ENCODE measurements at places on chromosomes 16 and 17.
A peak's percentile ranks its signal among the peaks of the same experiment; 100 is the strongest.

GRCh38 chr16:53518550-53519416 is 15.8 kb upstream of the AKTIP start:
- no peak for DNase-seq

- no peak for DNase-seq
Observed at GRCh38 chr16:57022445-57022844, 33.1 kb downstream of the NLRC5 start.

GRCh38 chr17:72411124-72411563 is 290.3 kb downstream of the SOX9 start:
- no peak for DNase-seq

DNA sequence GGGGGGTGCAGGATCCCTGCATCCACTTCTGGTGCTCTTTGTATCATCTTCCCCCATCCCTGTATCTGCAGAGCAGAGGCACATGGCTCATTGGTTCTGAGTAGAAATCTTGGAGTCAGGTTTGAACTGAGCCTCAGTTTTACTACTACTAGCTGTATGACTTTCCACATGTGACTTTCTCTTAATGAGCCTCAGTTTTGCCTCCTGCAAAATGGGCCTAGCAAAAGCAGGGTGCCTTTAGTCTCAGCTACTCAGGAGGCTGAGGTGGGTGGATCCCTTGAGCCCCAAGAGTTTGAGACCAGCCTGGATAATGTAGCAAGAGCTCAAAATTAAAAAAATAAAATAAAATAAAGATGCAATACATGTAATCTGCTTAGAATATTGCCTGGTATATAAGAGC is 81.4 kb downstream of the SDR42E1 start:
- DNase-seq: no peak

GRCh38 chr17:31582151-31582907 is 190.9 kb downstream of the RAB11FIP4 start:
- DNase-seq: no peak

DNA sequence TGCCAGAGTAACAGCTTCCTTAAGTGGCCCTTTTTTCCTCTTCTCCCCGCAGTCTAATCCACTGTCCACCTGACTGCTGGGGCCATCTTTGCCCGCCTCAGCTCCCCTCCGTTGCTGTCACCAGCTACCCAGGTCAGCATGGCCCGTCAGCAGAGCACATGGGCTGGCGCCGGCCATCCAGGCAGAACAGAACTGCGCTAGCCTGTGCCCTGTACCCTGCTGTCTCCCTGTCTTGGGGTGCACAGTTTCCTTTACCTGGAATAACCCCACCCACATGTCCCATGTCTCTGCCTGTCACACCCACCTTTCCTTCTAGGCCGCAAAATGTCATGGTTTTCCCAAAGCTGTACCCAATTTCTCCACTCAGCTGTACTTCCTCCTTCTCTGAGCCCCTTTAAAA is 55.7 kb downstream of the GNAO1 start:
- DNase-seq: no peak

- no peak for DNase-seq
Observed at GRCh38 chr17:31645351-31645750, 213.7 kb downstream of the COPRS start.

GRCh38 chr16:4624827-4625559 is 367 bp downstream of the MGRN1 start:
- DNase-seq: peak; percentile 90

DNA sequence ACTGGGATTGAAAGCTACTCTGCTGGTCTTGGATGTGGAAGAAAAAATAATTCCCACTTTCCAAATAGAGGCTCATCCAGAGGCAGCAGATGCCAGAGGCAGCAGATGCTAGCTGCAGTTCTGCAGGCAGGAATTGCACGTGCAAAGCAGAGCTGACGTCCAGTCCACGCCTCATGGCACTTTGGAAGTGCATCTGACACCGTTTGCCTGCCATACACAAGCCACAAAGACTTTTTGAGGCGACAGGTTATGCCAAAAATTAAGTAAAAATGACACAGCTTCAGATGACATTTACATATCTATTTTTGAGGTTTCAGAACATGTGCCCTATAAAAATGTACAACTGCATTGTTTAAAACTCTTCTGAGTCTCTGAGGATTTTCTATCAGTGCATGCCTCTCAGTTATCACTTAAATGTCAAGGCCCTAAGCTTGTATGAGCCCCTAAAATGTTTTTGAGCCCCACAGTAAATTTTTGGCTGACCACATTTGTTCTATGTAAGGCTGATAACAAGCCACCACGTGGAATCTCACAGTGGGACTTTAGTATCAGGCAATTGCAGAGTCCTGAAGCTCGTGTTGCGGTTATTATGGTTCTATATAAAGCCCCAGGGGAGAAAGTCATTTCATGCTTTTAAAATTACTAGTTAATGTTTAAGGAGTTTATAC is 239.2 kb downstream of the PRKCA start:
- DNase-seq: peak; percentile 28

GRCh38 chr16:69831212-69832123 is 69.3 kb downstream of the WWP2 start:
- DNase-seq: no peak

GRCh38 chr17:21289175-21289901 is 4.8 kb downstream of the MAP2K3 start:
- no peak for DNase-seq

DNA sequence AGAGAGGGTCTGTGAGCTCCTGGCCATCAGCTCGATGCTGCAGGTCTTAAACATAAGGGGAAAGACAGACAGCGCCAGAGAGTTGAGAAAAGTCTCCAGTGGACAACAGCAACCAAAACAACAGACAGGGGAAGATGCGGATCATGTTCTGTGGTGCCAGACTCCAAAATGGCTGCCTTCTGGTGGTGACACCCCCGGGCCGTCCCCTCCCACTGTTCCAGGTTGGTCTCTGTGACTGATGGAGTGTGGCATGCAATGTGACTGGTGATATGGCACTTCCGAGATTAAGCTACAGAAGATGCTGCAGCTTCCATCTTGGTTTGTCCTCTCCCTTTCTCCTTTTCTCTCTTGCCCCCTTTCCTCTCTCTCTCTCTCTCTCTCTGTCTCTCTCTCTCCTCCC is 40.4 kb upstream of the RBFOX3 start:
- no peak for DNase-seq

GRCh38 chr16:9661336-9662017 is 520.8 kb downstream of the GRIN2A start:
- peak; percentile 30 for DNase-seq

DNA sequence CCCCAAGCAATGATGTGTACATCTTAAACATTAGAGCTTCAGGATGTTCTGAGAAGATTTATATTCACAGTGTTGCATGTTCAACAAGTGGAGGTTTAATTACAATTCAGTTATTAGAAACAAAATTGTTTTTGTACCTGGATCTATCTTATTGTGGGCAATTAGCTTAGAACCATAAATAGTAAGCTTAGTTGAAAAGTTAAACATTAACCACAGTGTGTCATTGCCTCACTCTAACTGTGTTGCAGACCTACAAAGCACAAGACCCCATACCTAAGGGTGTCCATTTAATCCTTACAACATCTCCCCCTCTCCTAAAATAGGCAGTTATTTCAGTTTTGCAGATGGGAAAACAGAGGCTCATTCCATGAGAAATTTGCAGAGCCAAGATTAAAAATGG is 632.0 kb upstream of the SOX9 start:
- no peak for DNase-seq

DNA sequence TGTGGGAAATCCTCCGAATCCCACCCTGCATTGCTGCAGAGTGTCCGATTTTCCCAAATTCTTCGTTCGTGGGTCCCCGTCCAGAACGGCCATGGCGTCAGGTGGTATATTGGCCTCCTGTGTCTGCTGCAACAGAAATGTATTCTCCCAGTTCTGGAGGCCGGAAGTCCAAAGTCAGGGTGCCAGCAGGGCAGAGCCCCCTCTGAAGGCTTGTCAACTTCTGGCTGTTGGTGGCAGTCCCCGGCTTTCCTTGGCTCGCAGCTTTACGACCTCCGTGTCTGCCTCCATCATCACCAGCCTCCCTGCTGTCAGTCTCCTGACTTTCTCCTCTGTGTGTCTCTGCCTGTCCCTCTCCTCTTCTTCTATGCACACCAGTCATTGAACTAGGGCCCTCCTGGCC is 142.1 kb upstream of the FOXF1 start:
- DNase-seq: no peak

GRCh38 chr17:34825102-34825501 is 136.2 kb downstream of the CCT6B start:
- no peak for DNase-seq

- no peak for DNase-seq
Observed at GRCh38 chr16:88063211-88063773, 112.1 kb downstream of the BANP start.

DNA sequence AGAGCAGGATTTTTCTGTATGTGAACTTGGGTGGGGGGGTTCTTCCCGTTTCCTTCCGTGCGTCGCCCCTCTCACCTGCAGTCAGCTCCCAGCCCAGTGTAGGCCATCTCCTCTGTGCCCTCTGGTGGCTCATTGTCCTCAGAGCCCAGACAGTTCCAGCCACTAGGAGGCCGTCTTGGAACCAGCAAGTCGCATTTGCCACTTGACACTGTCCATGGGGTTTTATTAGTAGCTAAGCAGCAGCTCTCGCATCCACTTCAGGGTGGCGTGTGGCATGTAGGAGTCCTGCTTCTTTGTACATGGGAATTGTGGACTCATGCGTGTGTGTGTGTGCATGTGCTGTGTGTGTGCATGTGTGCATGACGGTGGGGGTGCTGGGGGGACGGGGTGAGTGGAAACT is 74.0 kb downstream of the SEC14L1 start:
- DNase-seq: peak; percentile 74

DNA sequence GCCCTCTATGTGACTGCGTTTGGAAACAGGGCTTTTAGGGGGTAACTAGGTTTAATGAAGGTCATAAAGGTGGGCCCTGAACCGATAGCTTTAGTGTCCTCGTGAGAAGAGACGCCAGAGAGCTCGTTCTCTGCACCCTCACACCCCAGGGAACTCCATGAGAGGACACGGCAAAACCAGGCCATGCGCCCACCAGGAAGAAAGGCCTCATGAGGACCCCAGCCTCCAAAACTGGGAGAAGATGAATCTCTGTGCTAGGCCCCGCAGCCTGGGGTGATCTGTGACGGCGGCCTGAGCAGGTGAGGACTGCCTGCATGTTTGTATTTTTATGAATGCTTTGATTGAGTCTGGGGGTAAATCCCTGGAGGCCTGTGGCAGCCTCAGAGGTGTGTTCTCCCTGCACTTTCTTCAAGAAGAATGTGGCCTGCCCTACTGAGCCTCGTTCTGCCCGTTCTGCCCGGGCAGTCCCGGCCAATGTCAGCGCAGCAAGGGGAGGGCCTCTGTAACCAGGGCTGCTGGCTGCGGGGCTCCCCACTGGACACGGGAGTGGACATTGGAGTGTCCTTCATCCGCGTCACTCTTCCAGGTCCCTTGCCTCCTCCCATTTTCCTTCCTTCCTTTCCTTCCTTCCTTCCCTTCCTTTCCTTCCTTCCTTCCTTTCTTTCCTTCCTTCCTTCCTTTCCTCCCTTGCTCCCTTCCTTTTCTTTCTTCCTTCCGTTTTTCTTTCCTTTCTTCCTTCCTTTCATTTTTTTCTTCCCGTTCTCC is 6.8 kb upstream of the RNF213 start:
- no peak for DNase-seq

DNA sequence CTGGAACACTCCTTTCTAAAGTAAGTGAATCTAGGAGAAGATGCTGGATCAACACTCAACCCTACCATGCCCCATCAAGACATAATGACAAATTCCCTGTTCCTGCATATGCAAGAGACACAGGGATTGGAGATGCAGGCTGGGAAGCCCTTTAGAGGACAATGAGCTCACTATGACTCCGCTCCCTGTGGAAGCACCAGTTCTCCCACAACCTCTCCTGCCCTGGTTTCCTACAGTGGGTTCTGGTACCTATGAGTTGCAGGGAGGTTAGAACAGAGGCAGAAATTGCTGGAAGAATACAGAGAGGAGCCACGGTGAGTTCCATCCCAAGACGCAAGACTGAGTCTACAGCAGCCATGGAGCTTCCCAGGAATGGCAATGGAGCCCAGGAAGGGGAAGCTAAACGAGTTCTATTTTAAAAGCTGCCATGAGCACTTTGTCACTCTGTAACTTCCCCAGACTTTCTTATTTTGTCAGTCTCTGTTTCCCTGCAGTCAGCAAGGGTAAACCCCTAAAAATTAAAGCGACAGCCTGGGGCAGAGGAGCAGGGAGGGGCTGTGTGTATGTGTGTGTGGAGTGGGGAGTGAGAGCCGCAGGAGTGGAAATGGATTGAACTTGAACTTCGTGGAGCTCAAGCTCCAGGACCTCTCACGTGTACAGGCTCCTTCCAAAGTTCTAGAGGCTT is 42.3 kb upstream of the PIK3R6 start:
- no peak for DNase-seq

- DNase-seq: no peak
Observed at GRCh38 chr16:82623241-82623640, 3.5 kb upstream of the CDH13 start.

- no peak for DNase-seq
Observed at GRCh38 chr17:7179317-7180254, at the start of gene ASGR1. ASGR1 (minus strand) TSS chr17:7179370; CDS start chr17:7178563, 807 bp downstream.

- no peak for DNase-seq
Observed at GRCh38 chr16:88907768-88908167, 41.3 kb upstream of the PABPN1L start.

DNA sequence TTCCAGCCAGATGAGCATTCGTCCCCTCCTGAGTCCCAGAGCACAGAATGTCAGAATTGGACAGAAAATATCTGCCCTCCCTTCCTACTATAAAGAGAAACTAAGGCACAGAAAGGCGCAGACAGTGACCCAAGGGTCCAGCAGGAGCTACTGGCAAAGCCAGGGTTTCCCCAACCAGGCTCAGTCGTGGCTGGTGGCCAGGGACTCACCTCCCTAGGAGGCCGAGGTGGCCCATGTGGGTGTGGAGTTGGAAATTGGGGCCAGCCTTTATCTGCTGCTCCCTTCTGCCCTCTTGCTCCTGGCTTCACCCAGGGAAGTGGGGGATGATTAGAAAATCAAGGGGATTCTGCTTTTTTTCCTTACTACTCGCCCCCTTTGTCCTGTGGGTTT is 1.1 kb downstream of the DRC7 start:
- DNase-seq: no peak

DNA sequence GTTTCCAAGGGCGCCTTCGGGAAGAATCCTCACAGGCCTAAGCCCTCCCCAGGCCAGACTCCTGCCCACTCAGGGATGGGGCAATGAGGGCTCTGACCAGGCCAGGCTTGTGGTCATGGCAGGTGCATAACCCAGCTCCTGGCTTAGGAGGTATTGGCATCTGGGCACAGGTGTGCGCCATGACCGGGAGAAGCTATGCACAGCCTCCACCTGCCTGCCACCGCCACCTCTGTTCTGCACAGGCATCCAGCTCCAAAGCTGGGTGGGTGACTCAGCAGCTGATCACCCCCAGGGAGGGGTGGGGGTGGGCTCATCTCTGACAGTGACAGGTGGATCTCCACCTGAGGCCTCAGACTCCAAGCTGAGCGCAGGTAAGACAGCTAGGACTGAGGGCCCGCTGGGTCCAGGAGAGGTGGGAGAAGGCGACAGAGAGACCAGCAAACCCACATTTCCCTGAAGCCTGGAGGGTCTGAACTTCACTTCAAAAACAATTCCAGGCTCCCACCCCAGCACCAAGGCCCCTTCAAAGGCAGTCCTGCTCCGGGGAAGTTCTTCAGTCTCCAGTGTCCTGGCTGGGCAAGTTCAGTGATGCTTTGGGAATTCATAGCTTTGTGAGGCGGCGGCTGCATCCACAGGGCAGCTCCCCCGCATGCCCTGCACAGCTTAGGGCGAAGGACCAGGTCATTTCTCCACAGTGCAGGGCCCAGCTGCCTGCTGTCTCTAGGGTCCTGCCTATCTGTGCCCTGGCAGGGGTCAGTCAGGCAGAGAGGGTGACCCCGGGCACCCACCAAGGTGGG is 121.6 kb upstream of the SMURF2 start:
- DNase-seq: peak; percentile 45
